ENCODE measurements at places on chromosomes 5 and 9. TPM values are rescaled to one million over a fixed set of nuclear protein-coding genes. Genes with fewer than 3 reads are reported as not detected.

Gene MPDZ
- 64.1 TPM for total RNA-seq

Gene TAL2
- 2.5 TPM for total RNA-seq

Gene SPINK13
- total RNA-seq: not detected

Gene GABRB2
- total RNA-seq: 0.58 TPM

Gene AJM1
- not detected for total RNA-seq

Gene POLK
- total RNA-seq: 22.0 TPM

Gene DCTN4
- 65.8 TPM for total RNA-seq

Gene MVB12B
- 16.1 TPM for total RNA-seq

Gene FGFR4
- 8.2 TPM for total RNA-seq

Gene FOXD4L3
- total RNA-seq: not detected

Gene PCDHA2
- 3.7 TPM for total RNA-seq

Gene LHFPL2
- 21.1 TPM for total RNA-seq

Gene FAM169A
- total RNA-seq: 23.8 TPM

Gene ANKDD1B
- total RNA-seq: 0.60 TPM

Gene PCDHGC5
- 1.3 TPM for total RNA-seq

Gene GLDC
- total RNA-seq: 100 TPM

- DNase-seq: no peak
Observed at GRCh38 chr9:112295174-112295573, 38.2 kb downstream of the PTBP3 start.

GRCh38 chr5:159657298-159657697 is 259.0 kb upstream of the ADRA1B start:
- DNase-seq: no peak

GRCh38 chr5:74538206-74538661 is 102.3 kb downstream of the ENC1 start:
- no peak for DNase-seq

- DNase-seq: no peak
Observed at GRCh38 chr5:38468202-38468673, 88.2 kb downstream of the LIFR start.

GRCh38 chr5:67206929-67207328 is 10.3 kb upstream of the CD180 start:
- DNase-seq: no peak

- DNase-seq: no peak
Observed at GRCh38 chr5:125149110-125149509, 402.7 kb upstream of the ZNF608 start.

GRCh38 chr9:20023210-20023905 is 234.5 kb upstream of the SLC24A2 start:
- DNase-seq: no peak

GRCh38 chr9:89543111-89543510 is 45.2 kb upstream of the SEMA4D start:
- DNase-seq: no peak

DNA sequence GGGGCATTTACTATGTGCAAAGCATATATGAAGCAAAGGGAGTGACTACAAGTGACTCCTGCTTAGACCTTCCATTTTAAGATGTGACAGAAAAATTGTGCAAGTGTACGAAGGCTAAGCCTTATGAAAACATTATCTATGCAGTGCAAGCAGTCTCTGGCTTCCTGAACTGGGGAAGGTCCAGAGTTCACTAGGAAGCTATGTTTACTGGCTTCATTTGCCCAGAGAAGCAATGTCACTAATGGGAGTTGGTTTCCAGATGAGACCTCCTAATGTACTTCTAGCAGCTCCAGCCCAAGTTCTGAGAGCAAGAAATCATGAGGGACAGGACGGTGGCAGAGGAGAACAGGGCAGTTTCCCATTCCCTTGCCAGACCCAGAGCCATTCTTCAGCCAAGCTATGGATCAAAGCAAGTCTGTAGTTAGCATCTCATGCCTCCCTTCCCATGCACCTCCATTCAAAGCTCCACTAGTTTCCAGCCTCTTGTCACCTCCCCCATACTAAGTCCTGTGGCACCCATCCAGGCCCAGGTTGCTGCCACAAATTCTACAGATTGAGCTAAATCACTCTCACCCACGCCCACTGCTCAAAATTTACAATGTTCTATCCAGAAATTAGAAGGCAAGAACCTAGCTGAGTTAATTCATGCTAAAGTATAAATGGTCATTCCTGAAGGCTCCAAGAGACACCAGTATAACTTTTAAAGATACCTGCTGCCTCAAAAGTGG is 21.8 kb downstream of the MCTP1 start:
- no peak for DNase-seq

DNA sequence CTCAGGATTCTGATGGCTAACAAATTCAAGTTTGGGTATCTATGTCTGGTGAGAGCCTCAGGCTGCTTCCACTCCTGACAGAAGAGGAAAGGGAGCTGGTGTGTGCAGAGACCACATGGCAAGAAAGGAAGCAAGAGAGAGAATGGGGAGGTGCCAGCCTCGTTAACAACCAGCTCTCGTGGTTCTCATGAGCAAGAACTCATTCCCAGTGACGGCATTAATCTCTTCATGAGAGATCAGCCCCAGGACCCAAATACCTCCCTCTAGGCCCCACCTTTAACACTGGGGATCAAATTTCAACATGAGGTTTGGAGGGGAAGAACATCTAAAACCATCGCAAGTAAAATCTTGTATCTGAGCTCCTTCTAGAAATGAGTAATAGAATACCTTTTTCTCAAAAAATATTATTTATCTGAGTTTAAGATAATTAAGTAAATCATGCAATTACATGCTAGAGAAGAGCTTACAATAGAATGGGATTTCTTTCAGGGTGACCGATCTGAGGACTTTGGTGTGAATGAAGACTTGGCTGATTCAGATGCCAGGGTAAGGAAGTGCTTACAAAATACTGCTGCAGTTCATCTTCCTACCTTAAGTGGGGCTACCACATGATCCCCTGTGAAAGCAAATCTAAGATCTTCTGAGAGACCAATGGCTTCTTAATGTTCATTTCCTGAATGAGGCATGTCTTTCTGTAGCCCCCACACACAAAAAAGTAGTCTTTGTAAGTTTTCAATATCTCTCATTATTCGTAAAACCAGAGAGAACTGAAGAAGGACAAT is 11.5 kb downstream of the ANXA1 start:
- DNase-seq: peak; percentile 11

GRCh38 chr9:8188723-8189407 is 389.3 kb upstream of the DMAC1 start:
- no peak for DNase-seq

GRCh38 chr9:114250235-114250568 is 72.7 kb upstream of the ORM1 start:
- DNase-seq: no peak

GRCh38 chr9:133758228-133758627 is 20.1 kb upstream of the SARDH start:
- DNase-seq: no peak

DNA sequence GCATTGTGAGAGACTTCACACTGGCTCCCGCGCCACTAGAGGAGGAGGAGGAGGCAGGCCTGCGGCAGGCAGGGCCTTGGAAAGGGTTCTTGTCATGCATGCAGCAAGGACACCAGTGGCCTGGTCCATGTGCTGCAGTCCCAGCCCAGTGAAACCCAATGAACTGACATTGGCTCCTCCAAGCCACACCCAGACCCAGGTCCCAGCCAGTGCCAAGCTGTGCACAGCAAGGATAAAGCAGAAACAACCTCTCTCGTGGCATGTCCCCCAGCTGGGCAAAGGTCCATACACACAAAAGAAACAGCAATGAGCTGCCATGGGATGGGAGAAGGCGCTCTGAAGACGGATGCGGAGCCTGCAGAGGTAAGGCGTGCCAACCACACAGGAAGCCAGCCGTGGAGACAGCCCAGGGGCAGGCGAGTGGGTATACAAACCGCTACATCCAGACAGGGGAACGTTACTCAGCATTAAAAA is 89.2 kb downstream of the SEMA4D start:
- DNase-seq: no peak

DNA sequence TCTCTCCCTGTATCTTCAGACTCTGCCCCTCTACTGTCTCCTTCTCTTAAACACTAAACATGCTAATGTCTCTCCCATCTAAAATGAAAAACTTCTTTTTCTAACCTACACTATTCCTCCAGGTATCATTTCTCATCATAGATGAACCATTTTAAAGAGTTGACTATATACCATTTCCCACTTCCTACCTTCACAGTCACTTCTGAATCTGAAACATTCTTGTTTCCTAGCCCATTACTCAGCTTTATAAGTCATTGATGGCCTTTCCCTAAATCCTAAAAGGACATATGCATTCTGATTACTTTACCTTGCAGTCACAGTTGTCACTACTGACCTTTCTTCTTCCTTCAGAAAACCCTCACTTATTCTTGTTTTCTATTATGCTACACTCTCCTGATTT is 118.2 kb downstream of the SSBP2 start:
- DNase-seq: no peak

DNA sequence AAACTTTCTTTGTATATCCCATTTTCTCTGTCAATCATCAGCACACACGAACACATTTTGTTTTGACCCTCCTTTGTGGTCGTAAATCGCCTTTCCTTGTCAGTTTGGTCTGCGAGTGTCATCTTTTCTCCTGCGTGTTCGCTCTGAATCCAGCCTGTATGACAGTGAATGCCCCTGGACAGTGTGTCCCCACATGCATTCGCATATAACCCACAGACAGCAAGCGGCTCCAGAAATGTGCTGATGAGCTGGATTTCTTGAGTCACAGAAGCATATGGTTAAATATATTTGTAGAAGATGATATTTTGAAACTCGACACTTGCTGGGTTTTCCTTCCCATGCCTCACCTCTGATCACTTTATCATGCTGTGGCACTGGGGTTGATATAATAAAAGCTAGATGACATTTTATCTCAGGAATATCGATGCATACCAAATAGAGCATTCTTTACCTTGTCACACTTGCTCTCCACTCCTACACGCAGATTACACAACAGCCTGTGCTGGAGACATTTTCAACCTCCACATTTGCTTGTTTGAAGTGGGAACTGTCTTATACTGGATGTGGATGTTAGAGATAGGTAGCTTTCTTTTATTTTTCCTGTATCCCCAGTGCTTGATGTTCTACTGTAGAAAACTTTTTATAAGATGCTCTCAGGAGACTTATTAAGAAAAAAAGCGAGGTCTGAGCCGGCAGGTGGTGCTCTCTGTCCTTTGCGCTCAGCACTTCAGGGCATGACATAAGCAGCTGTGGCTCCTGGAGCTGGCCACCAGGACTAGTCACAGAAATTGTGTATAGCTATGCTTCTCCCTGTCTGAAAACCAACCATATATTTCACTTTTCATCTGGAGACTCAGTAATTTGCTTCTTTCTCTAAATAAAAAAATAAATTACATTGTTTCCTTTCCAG is 215.1 kb downstream of the SH3GL2 start:
- peak; percentile 31 for DNase-seq

- no peak for DNase-seq
Observed at GRCh38 chr9:88197016-88197415, 58.7 kb upstream of the SPATA31C2 start.

GRCh38 chr9:1100201-1100600 is 50.0 kb downstream of the DMRT2 start:
- DNase-seq: no peak

DNA sequence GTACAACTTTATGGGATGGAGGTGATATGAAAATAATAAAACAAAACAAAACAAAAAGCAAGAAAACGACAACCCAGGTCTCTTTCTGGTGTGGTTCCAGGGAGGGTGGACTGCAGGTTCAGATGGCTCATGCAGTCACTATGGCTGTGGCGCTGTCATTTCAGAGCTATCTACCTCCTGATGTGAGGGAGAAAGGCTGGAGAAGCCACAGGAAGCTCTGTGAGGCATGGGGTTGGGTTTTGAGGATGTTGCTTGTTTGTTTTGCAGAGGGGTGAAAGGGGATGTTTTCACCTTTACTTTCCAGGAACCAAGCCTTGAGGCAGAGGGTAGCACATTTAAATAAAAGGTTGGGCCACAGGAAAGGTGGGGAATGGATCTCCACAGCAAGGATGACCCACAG is 18.7 kb downstream of the NIPAL4 start:
- no peak for DNase-seq

- no peak for DNase-seq
Observed at GRCh38 chr5:125446986-125447385, 700.5 kb upstream of the ZNF608 start.

GRCh38 chr9:137865581-137866145 is 11.9 kb upstream of the CACNA1B start:
- DNase-seq: no peak

- DNase-seq: no peak
Observed at GRCh38 chr9:36888551-36888950, 145.5 kb downstream of the PAX5 start.

DNA sequence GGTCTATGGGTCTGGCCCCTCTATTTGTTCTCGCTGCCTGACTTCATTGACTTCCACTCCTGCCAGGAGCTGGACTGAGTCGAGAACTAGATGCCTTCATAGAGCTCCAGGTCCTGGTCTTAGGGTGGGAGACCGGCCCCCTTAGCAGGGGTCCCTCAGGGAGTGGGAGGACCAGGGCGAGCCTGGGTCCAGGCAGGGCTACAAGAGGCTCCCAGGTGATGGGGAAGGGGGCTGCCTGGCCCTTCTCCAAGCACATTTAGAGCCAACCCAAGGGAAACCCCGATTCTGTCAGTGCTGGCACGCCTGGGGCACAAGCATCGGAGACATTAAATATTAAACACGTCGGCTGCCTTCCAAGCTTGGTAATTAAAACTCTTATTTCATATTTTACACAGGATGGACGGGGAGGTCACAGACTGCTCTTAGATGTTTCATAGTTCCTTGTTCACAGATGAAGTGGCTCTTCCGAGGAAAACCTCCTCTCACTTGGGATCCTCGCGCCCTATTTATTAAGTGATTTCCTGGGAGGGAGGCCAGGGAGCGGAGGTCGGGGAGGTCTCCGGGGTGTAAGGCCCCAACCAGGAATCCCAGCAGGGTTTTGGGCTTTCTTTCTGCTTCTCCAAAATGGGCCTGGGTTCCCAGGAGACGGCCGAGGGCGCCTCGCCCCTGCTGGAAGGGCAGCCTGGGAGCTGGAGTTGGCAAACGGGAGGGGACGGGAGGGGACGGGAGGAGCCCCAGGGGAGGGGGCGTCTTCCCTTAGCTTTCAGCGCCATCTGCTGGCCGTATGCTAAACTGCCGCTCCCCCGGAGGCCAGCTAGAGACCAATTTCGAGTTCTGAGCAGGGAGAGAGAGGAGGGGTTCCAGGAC is 23.4 kb upstream of the ZBTB43 start:
- DNase-seq: peak; percentile 93

GRCh38 chr5:136722086-136722485 is 356.7 kb upstream of the TRPC7 start:
- DNase-seq: no peak

GRCh38 chr5:139228201-139228803 is 30.1 kb upstream of the SIL1 start:
- no peak for DNase-seq

DNA sequence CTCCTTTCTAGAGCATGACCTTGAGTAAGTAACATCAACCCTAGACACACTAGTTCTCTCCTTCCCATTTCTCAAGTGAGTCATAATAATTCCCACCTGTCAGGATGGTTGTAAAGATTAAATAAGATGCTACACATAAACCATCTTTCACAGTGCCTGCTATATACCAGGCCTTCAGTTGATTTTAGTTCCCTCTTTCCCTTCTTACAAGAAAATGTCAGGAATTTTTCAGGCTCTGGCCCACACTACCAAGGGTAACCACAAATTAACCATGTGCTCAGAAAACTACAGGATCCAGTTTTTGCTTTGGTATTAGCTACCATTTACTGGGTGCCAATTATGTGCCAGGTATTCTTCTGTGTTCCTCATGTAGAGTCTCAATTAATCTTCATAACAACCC is 42.7 kb upstream of the RARS1 start:
- DNase-seq: no peak

- DNase-seq: no peak
Observed at GRCh38 chr9:80937645-80938044, 751.7 kb downstream of the TLE1 start.

Measured in neural progenitor cell (in vitro differentiated cells).